Omental fat pad (tissue), 4 donors: ENCODE measurements at places on chromosomes 4 and X. TPM values are rescaled to one million over a fixed set of nuclear protein-coding genes. Genes with fewer than 3 reads are reported as not detected.

Gene PPARGC1A
- total RNA-seq: 5.0 TPM

Gene ARHGAP36
- not detected for total RNA-seq

Gene HPGD
- 19.7 TPM for total RNA-seq

Gene USP17L11
- total RNA-seq: not detected

Gene MID1
- total RNA-seq: 14.5 TPM

Gene PABPC1L2A
- total RNA-seq: not detected

Gene DRD5
- not detected for total RNA-seq

Gene CT45A3
- total RNA-seq: not detected

Gene SPANXB1
- total RNA-seq: not detected

Gene RHOXF2B
- not detected for total RNA-seq

Gene ARHGAP4
- total RNA-seq: 16.6 TPM

Gene SORBS2
- 21.5 TPM for total RNA-seq

Gene SORCS2
- 0.63 TPM for total RNA-seq

Gene MAGEA9B
- total RNA-seq: not detected

Gene COL4A5
- total RNA-seq: 10.9 TPM

Gene SHROOM2
- 0.88 TPM for total RNA-seq

Gene XAGE2
- not detected for total RNA-seq

Gene FHIP1A
- total RNA-seq: 4.7 TPM

Gene UPF3B
- 3.9 TPM for total RNA-seq

Gene CTAG1B
- not detected for total RNA-seq

Gene CAPN6
- total RNA-seq: 5.4 TPM

Gene FHDC1
- total RNA-seq: 1.5 TPM

Gene LRP2BP
- total RNA-seq: 4.0 TPM

Gene ADH1B
- 8,339 TPM for total RNA-seq

Gene FAM53A
- 7.4 TPM for total RNA-seq

Gene ARHGAP24
- total RNA-seq: 53.9 TPM

Gene DGKK
- not detected for total RNA-seq

Gene ATP2B3
- not detected for total RNA-seq

Gene OTUD6A
- not detected for total RNA-seq

Gene SATL1
- total RNA-seq: not detected

Gene USP26
- not detected for total RNA-seq

Gene WDR17
- 3.1 TPM for total RNA-seq

Gene WDR1
- 114 TPM for total RNA-seq

Gene DHRSX
- 20.6 TPM for total RNA-seq

Gene PHKA1
- total RNA-seq: 9.3 TPM

Gene GIMD1
- not detected for total RNA-seq
